AG09319 (cell line): ENCODE measurements at places on chromosomes 6 and 20.

DNA sequence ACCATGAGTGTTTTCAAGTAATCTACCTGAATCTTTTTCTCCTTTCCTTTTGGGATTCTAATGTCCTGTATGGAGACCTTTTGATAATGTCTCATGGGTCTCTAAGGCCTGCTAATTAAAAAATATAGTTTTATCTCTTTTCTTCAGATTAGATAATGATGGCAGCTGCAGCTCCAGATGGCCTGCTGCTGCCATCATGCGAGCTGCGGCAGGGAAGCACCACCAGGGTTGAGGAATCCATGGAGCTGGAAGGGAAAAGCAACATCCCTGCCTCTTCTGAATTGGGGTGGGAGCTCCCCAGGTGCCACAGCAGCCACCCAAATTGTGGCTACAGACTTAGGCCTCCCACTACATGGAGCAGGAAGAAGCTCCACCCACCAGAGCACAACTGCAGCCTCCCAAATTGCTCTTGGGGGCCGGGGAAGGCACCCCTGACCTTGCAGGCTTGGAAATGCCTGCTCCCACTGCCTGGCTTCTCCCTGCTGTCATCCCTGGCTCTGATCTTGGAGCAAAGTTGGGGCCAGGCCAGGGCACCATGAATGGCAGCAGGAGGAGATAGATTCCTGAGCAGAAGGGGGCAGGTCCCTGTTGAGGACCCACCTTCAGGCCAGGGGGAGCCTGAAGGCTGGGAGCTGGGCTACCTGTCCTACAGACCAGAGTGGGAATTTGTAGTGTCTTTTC is 189.6 kb upstream of the MAN1A1 start:
- no peak for DNase-seq

- no peak for DNase-seq
Measured at GRCh38 chr6:150314230-150315188, 54.3 kb upstream of the IYD start.

GRCh38 chr6:13431861-13432465 is 55.4 kb downstream of the GFOD1 start:
- DNase-seq: no peak

- DNase-seq: no peak
Measured at GRCh38 chr6:168866534-168866933, 387.1 kb downstream of the THBS2 start.

GRCh38 chr20:48224533-48225050 is 439.3 kb upstream of the SULF2 start:
- no peak for DNase-seq

DNA sequence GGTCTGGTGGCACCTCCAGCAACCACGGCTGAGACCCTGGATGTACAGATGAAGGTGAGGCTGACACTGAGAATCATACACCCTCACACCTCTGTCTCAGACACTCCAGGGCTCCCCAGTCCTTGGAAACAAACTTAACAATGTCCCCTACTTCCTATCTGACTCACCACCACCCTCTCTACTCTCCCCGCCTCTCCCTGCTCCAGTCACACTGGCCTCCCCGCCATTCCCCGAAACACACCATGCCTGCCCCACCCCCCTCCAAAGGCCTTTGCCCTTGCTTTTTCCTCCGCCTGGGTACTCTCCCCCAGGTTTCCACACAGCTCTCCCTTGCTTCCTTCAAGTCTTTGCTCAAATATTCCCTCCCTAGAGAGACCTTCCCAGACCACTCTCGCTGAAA is 16.3 kb downstream of the BPI start:
- DNase-seq: no peak
